Upper lobe of right lung (tissue), 1 donor: ENCODE measurements at places on chromosomes 1 and 21. TPM values are rescaled to one million over a fixed set of nuclear protein-coding genes. Genes with fewer than 3 reads are reported as not detected.

DNA sequence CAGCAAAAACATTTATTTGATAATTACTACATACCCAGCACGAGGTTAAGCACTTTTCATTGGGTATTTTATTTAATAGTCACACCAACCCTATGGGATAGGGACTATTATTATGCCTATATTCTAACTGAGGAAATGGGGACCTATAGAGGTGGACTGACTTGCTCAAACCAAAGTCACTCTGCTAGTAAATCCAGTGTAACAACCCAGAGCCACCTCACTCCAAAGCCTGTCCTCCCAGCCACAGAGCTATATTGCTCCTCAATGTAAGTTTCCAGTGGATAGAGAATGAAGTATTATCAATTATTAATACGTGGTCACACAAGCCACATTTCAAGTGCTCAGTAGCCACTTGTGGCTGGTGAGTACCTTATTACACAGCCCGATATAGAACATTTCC lies 97.5 kb downstream of the RGS2 start:
- no peaks in the 10 kb centered on the region for H3K27me3 ChIP-seq
- H3K27ac ChIP-seq: no peak overlapping the region
- no peak for DNase-seq
- no peak overlapping the region for H3K4me3 ChIP-seq

- H3K27ac ChIP-seq: no peak overlapping the region
- H3K4me1 ChIP-seq: peaks cover 4% of the 10 kb centered on the region
- H3K27me3 ChIP-seq: no peaks in the 10 kb centered on the region
- no peak for DNase-seq
These were observed 49.8 kb upstream of the PAX7 start for GRCh38 chr1:18580691-18581419.

Gene SERPINC1
- not detected for total RNA-seq

GRCh38 chr1:39980555-39981313 lies 25.8 kb downstream of the MFSD2A start:
- H3K27ac ChIP-seq: no peak overlapping the region
- H3K4me1 ChIP-seq: no peaks in the 10 kb centered on the region
- H3K36me3 ChIP-seq: no peaks in the 10 kb centered on the region
- peak; percentile 23 for DNase-seq
- no peak overlapping the region for H3K4me3 ChIP-seq

Gene CDA
- 8.8 TPM for total RNA-seq

Gene THEM5
- total RNA-seq: not detected

DNA sequence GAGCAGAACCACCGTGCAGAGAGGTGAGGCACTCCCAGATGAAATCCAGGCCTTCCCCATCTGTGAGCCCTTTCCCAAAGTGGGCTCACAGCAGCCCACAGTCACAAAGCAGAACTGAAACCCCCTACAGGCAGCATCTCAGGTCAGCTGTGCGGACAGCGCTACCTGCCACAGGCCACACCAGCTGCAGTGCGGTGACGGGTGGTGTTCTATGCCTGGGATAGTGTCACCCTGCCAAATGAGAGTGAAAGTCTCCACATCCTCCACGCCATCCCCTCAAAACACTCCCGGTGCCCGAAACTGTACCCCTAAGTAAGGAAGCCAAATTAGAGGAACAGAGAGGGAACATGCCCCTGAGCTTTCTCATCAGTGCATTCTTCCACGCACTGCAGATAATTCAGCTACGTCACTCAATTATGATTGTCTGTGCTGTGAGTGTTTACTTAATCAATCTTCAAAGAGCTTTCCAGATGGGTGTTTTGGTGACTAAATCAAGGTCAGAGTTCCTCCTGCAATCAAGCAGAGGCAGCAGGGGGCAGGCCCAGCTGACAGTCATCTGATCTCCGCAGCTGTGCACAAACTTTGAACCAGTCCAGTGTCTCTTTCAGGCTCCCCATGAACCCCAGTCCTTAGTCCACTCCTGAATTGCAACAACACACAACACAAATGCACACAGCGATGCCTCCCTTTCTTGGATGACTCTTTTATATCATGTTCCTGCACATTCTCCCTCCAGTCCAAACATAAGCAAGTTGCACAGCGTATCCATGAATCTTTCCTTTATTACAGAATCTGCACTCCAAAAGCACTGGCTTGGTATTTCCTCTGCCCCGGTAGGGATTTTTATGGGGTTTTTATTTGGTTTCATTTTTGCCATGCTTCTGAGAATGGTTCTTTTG lies 150.0 kb downstream of the TOMM20 start:
- H3K36me3 ChIP-seq: no peaks in the 10 kb centered on the region
- H3K4me3 ChIP-seq: peak overlapping the region; percentile 13
- H3K27ac ChIP-seq: peak overlapping the region; percentile 95
- peaks cover 74% of the 10 kb centered on the region for H3K4me1 ChIP-seq
- H3K27me3 ChIP-seq: no peaks in the 10 kb centered on the region
- peak; percentile 80 for DNase-seq

Gene AK2
- total RNA-seq: 106 TPM

DNA sequence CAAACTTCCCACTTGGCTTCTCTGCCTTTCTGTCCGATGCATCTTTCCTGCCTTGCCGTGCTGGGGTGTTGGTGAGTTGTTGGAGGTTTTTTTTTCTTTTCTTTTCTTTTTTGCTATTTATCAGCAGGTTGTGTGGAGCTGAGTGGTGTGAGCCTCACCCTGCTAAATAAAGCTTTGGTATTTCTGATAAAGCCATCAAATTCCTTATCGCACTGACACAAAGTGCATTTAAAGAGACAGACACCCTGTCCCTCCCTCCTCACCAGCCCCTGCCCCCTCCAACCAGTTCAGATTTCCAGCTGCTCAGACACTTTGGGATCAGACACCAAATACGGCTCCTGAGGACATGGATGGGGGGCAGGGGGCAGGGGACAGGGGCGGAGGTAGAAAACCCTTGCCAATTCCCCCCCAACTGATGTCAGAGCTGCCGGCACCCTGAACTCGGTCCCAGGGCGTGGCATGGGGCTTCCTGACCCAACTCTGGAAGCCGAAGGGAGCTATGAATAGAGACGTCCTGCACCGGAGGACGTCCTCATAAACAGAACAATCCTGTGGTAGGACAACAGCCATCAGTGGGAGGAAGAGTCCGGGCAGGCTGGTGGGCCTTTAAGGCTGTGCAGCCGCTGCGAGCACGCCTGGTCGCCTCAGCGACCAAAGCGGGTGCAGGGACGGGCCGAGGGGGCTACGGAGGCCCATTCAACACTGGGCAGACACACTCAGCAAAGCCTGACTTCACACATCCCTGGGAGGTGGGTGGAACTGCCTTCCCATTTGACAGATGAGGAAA lies 79.0 kb downstream of the CASZ1 start:
- no peak for DNase-seq
- no peaks in the 10 kb centered on the region for H3K27me3 ChIP-seq
- peaks cover 14% of the 10 kb centered on the region for H3K4me1 ChIP-seq

Gene DNASE2B
- total RNA-seq: 21.7 TPM

GRCh38 chr1:24896596-24897262 lies 33.3 kb downstream of the RUNX3 start:
- H3K4me3 ChIP-seq: no peak overlapping the region
- DNase-seq: no peak
- H3K27ac ChIP-seq: no peak overlapping the region
- H3K27me3 ChIP-seq: no peaks in the 10 kb centered on the region

DNA sequence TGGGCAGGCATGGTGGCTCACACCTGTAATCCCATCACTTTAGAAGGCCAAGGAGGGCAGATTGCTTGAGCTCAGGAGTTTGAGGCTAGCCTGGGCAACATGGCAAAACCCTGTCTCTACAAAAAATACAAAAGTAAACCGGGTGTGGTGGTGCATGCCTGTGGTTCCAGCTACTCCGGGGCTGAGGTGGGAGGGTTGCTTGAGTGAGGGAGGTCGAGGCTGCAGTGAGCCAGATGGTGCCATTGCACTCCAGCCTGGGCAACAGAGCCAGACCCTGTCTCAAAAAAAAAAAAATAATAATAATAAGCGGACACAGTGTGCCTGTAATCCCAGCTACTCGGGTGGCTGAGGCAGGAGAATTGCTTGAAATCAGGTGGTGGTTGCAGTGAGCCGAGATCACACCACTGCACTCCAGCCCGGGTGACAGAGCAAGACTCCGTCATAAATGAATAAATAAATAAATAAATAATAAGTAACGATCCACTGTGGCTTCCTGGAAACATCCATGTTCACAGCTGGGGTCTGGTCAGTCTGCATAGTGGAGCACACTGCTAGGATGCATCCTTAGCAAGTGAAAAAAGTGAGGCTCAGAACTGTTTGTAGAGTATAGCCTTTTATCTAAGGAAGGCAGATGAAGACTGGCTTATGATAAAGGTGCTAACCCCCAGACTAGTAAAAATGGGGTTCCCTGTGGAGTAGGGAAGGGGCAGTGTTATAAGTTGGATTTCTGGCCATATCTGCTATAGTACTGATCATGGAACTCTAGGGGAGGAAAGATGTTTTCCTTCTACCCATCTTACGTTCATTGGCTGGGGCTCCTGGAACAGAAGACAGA lies 15.7 kb downstream of the PKNOX1 start:
- no peaks in the 10 kb centered on the region for H3K36me3 ChIP-seq
- H3K4me1 ChIP-seq: no peaks in the 10 kb centered on the region

DNA sequence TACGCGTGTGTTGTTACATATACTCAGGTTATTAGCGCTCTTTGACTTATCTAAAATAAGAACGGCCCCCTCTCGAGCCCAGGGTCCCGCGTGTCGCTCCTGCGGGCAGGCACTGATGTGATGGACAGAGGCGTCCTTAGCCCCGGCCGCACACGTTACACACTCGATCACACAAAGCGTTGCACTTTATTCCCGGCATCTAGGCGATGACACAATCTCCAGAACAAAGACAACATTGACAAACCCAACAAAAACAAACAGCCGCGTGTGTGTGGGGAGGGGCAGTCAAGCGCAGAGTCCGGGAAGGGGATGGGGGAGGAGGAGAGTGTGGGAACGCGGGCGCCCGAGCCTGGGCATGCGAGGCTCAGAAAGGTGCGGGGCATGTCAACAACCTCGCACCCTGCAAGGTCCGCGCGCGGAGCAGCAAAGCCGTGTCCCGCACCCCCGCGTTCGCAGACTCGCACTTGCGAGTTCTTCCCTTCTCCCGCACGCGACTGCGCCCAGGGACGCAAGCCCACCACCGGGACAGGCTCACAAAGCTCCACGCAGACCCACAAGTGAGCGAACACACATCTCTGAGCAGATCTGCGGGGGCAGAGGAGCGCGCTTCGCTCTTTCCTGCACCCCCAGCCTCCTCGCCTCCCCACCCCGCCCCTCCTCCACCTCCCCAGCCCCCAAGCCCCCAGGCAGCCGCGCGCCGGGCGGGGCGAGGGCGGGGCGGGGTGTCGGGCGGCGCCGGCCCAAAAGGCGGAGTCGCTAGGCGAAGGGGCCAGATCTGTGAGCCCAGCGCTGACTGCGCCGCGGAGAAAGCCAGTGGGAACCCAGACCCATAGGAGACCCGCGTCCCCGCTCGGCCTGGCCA lies at the start of gene EFNA1:
Gene EFNA1 (plus strand): TSS at position 772 of the 862 bp plus-strand sequence. CDS start 102 bp downstream, outside the sequence.
- DNase-seq: peak; percentile 91
- H3K36me3 ChIP-seq: peaks cover 11% of the 10 kb centered on the region
- H3K27me3 ChIP-seq: peaks cover 10% of the 10 kb centered on the region
- peaks cover 33% of the 10 kb centered on the region for H3K4me1 ChIP-seq
- H3K27ac ChIP-seq: peak within 1 kb of the TSS; percentile 87
- peak within 1 kb of the TSS; percentile 64 for H3K4me3 ChIP-seq

Gene GIPC2
- total RNA-seq: 4.1 TPM

Gene F5
- total RNA-seq: 1.6 TPM

- no peaks in the 10 kb centered on the region for H3K27me3 ChIP-seq
- no peaks in the 10 kb centered on the region for H3K36me3 ChIP-seq
- no peak overlapping the region for H3K4me3 ChIP-seq
- DNase-seq: no peak
- no peak overlapping the region for H3K27ac ChIP-seq
These were observed 23.0 kb downstream of the IRF2BP2 start for GRCh38 chr1:234586892-234587485.

GRCh38 chr1:18955441-18956192 lies 859 bp downstream of the IFFO2 start:
- no peaks in the 10 kb centered on the region for H3K27me3 ChIP-seq
- H3K36me3 ChIP-seq: no peaks in the 10 kb centered on the region
- peak; percentile 81 for DNase-seq
- H3K4me3 ChIP-seq: peak overlapping the region; percentile 79
- peaks cover 50% of the 10 kb centered on the region for H3K4me1 ChIP-seq

Gene NUDT4B
- 1.8 TPM for total RNA-seq

Gene KISS1
- total RNA-seq: 2.9 TPM

Gene SPRR5
- not detected for total RNA-seq

- no peaks in the 10 kb centered on the region for H3K27me3 ChIP-seq
- peak; percentile 50 for DNase-seq
- H3K27ac ChIP-seq: no peak overlapping the region
- H3K36me3 ChIP-seq: no peaks in the 10 kb centered on the region
These were observed 312.7 kb downstream of the PTPRU start for GRCh38 chr1:29549001-29549400.

DNA sequence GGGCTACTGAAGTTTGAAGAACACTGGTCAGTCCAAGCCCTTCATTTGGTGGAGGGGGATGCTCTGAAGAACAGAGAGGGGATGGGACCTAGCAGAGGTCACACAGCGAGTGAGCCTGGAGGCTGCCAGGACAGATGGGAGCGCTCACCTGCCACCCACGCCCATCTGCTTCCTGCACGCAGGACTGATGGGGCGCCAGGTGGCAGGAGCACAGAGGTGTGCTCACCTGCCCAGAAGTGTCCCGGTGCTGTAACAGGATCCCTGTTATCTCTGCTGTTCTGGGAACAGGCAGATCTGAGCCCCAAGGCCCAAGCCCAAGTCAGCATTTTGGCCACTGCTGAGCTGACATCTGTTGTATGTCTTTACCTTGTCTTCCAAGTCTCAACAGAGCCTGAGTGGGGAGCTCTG lies 40.5 kb downstream of the EPHB2 start:
- H3K27me3 ChIP-seq: no peaks in the 10 kb centered on the region
- no peak overlapping the region for H3K4me3 ChIP-seq
- no peak for DNase-seq
- H3K36me3 ChIP-seq: no peaks in the 10 kb centered on the region
- peaks cover 20% of the 10 kb centered on the region for H3K4me1 ChIP-seq

DNA sequence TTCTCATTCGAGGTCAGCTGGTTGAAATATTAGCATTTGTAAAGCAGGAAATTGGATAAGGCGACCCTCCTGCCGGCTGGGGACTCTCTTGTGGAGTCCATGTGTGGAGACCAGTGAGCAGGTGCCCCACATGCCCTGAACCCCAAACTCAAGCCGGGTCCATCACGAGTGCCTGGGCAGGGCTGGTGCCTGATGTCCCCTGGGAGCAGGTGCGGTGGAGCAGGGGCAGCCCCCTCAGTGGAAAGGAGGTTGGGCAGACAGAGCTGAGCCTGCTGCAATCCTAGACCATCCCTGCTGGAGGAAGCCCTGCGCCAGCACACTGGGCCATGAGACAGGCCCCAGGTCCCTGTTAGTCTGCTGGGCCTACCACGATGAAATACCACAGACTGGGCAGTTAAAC lies 395.6 kb downstream of the NPHP4 start:
- no peak overlapping the region for H3K27ac ChIP-seq
- H3K36me3 ChIP-seq: no peaks in the 10 kb centered on the region
- no peak overlapping the region for H3K4me3 ChIP-seq
- no peaks in the 10 kb centered on the region for H3K27me3 ChIP-seq
- peaks cover 10% of the 10 kb centered on the region for H3K4me1 ChIP-seq

Gene CD53
- 171 TPM for total RNA-seq

Gene RNF223
- total RNA-seq: 0.55 TPM
